ENCODE measurements at places on chromosomes 2 and 18.

DNA sequence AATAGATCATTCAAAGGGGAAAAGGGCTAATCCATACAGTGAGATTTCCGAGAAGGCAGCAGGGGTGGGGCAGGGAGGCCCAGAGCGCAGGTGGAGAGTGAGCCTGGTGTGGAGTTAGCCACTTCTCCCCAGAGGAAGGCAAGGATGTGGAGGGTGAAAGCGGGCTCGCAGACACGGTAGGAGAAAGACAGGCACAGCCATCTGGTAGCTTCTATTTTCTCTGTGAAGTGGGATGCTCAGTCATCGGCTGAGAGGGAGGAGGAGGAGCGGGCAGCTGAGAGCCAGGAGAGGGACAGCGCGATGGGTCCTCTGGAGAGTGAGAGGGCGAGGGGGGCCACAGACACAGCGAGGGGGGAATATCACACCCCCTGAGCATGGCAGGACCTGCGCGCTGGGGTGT lies 153.3 kb upstream of the NDUFV2 start:
- DNase-seq = no peak

DNA sequence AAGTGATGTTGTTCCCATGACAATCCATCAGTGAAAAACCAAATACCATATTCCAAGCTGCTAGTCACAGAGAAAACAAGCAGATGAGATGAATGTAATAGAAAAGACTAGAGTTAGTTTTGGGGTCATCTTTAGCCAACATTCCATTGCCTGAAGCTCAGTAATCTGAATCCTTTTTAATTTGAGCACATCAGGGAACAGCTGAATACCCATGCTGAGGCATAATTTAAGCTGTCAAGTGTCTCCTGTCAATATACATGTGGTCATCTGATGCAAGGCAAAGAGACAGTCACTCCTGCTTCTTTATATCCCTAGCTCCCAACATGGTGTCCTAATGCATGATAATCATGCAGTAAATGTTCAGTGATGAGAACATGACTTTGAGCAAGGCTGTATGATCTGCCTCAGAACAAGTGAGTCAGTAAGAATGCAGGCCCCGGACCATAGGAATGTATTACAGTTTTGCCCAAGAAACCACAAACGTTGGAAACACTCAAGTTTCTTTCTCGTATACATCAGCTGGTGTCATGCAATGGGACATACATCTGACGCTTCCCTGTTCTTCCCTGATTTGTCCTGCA lies 48.0 kb downstream of the CDK15 start:
- DNase-seq = no peak

DNA sequence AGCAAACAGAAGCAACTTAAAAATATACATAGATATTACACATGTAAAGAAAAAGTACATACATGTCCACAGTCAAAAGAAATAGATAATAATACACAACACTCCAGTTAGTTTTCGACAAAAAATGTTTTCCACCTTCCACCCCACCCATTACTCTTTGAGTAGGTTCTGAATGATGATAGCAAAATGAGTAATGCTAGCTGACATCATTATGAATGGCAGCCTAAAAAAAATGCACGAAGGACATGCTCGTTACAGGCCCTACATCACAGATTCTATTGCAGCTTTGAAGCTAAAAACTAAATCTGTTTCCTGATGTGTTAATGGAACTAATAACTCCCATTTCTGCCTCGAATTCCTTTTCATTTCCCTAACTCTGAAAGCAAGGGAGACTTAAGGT lies 578.7 kb upstream of the NETO1 start:
- DNase-seq = no peak

DNA sequence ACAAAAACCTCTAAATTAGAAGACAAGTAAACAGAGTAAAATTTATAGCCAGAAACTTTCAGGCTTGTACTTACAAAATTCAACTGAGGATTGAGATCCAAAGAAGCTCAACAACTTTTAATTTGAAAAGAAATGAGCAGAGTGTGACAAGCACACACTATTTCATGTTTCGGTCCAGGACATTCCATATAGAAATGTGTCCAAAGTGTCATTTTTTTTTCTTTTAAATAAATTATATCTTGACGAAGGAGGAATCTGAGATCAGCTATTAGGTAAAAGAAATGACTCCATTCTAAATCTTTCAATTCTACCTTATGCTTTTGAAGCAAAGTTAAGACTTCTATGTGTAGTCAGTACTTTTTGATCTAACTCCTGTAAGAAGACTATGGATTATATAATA lies 4.6 kb downstream of the FN1 start:
- DNase-seq = no peak

- DNase-seq = no peak
Measured at GRCh38 chr18:78972930-78973331, 6.7 kb upstream of the SALL3 start.

- peak; percentile 30 for DNase-seq
Measured at GRCh38 chr18:66682855-66683322, 79.0 kb upstream of the CDH19 start.

DNA sequence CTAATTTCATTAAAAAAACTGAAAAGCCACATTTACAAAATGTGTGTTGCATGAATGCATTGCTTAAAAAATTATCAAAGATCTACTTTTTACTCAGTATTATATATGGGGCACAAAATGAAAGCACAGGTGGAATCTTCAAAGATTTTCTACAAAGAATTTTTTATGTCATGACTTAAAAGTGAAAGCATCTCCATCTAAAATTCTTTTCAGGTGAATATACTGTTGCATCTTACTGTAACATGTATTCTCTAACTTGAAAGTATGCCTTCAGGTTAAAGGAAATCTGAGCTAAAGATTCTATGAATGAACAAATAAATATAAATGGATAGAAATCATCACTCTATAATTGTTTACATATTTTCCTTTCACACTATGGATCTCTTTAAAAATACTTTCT lies 66.8 kb upstream of the WDR75 start:
- no peak for DNase-seq

DNA sequence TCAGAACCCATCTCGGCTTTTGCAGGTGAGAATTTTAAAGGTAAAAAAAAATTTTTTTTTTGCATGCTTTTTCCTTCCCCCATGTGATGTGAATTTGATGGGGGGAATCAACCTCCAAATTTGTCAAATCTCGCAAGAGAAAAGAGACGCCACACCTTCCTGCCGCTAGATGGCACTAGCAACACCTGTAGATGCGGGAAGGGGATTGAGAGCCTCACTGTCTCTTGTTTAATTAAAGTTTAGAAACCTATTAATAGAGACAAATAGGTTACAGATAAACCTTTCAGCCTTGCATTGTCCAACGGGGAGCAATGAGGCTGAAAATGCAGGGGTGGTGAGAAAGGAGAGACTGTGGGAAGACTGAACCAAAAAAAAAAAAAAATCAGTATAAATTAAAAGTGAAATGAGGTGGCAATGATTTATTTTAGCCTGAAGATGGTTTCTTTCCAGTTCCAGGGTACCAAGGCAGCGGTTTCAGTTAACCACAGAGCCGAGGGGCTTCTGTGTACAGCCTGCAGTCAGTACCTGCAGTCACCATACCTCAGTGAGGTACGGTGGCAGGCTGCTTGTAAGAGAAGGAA lies 84.6 kb downstream of the NRP2 start:
- DNase-seq = peak; percentile 60

GRCh38 chr2:110770404-110770958 lies 38.1 kb downstream of the ACOXL start:
- DNase-seq = peak; percentile 67

DNA sequence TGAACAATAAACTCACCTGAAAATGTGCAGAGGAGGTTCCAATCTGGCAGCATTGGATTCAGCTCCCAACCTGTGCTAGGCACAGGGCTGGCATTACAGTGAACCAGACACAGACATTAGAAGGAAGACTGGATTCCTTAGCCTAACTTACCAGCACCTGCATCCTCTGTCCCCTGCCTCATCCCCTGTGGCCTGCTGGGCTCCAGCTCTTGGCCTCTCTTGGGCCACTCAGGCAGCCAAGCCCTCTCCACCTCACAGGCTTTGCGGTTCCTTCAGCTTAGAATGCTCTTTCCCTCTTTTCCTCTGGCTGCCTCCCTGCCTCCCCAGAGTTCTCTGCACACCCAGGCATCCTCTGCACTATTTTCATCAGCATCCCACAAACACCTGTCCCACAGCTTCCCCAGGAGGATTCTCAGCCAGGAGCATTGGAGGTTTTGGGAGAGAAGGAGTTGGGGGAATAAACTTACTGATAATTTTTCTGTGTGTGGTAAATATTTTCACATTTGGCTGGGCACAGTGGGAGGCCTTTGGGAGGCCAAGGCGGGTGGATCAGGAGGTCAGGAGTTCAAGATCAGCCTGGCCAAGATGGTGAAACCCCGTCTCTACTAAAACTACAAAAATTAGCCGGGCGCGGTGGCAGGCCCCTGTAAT lies 132.0 kb downstream of the INHBB start:
- peak; percentile 12 for DNase-seq

DNA sequence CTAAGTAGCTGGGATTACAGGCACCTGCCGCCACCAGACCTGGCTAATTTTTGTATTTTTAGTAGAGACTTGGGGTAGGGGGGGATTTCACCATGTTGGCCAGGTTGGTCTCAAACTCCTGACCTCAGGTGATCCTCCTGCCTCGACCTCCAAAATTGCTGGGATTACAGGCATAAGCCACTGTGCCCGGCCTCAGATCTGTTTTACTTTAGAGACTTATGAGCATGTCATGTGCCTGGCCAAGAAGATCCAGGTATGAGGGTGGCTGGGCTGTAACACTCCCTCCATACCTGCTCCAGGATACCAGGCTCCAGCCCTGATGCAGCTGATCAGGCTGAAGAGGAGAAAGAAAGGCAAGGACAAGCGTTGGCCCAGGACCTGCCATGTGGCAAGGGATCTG lies 125.0 kb downstream of the LPIN1 start:
- DNase-seq = peak; percentile 12
